ENCODE measurements at places on chromosomes 6 and 20.

DNA sequence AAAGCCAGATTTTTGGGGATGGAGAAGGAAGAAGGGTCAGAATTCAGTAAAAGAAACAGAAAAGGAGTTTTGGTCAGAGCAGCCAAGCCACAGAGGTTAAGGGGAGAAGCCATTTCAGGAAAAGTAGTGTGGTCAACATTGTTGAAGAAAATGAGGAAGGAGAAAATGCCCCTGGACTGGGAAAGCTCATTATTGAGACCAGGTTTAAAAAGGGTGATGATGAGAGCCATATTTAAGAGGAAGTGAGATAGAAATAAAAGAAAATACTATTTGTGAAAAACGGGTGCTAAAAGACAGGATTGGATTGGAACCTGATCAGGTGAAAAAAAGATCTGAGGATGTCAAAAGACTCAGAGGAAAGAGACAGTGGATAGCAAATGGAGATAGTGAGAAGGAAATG, 75.8 kb downstream of the CEP162 start:
- no peak for DNase-seq

DNA sequence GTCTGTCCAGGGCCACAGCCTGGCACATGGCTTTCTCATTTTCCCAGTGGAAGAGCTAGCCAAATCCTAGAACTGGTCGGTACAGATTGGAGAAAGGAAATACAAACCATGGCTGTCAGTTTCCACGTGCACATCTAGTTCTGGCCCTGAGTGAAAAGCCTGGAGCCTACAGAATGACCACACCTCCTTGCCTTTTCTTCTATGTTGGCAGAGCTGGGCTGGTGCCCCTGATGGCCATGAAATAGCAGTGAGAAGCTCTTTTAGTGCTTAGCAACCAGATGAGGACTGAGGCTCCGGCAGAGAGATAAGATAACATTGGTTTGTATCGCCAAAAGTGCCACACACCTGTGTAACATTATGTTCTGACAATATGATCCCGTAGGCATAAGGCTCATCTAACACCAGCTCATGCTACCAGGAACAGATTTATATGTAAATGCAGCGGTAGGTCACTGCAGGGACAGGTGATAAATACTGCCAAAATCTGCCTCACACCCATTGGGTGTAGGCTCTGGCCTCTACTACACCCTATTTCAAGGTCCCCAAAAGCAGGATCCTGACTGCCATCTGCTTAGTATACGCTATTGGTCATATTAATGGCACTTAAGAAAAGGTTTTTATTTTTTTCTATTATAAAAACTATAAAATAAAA, 39.9 kb upstream of the TBC1D7 start:
- no peak for DNase-seq

- DNase-seq: no peak
Observed at GRCh38 chr6:169019727-169020491, 233.7 kb downstream of the THBS2 start.

GRCh38 chr20:22559711-22560318, 24.6 kb downstream of the FOXA2 start:
- DNase-seq: no peak

DNA sequence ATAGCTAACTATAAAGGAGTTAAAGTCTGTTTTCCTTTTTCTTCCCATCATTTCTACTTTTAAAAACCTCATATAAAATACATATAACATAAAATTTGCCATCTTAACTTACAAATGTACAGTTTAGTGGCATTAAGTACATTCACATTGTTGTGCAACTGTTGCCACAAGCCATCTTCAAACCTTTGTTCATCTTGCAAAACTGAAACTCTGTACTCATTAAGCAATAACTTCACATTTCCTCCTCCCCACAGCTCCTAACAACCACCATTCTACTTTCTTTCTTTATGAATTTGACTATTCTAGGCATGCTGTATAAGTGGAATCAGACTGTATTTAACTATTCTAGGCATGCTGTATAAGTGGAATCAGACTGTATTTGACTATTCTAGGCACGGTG, 4.5 kb downstream of the CCDC170 start:
- no peak for DNase-seq

GRCh38 chr20:58992911-58993310, 11.9 kb downstream of the NELFCD start:
- no peak for DNase-seq

DNA sequence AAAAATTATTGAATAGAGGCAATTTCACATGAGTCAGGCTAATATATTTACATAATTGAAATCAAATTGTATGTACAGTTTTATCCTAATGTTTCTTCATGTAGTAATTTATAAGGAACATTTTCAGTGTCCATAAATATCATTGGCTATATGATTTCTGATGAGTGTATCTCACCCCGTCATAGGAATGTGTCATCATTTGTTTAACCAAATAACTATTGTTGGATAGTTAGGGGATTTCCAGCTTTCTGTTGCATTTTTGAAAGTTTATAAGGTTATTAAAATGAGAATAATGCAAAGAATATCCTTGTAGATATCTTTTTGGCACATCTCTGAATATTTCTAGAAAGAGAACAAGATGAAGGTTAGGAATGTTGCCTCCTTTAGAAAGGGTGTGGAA, 39.0 kb downstream of the SYTL3 start:
- no peak for DNase-seq

- no peak for DNase-seq
Observed at GRCh38 chr20:62246872-62247652, 8.7 kb downstream of the OSBPL2 start.

DNA sequence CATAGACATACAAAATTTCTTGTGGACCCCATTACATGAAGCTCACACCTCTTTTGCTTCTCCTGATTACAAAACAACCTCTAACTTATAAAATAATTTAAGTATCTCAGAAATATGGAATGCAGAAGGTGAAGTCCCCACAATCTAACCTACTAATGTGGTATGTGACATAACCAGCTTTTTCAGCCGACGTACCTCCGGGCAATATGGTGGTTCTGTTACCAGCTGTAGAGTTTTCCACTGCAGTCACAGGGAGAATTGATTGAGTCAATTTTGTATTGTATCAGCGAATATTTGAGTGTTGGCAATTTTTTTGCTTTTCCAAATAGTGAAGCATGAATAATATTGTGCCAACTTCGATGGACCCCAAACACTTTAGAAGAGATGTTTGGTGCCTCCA, 15.7 kb upstream of the SPO11 start:
- DNase-seq: no peak

DNA sequence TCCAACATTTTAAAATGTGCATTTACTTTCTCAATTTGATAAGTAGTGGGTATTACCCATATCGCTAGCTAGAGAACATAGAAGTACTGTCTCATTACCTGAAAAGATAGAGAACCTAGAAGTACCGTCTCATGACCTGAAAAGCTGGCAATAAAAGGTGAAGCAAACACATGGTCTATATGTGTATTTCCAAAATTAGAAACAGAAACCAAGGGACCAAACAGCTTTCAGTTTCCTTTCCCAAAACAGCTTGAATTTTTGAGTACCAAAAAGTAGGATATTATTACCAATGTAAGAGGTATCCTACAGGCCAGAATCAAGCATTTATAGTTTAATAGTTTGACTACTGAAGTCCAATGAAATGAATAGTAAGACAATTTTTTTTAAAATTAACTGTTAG, 77.2 kb downstream of the KIF13A start:
- no peak for DNase-seq

DNA sequence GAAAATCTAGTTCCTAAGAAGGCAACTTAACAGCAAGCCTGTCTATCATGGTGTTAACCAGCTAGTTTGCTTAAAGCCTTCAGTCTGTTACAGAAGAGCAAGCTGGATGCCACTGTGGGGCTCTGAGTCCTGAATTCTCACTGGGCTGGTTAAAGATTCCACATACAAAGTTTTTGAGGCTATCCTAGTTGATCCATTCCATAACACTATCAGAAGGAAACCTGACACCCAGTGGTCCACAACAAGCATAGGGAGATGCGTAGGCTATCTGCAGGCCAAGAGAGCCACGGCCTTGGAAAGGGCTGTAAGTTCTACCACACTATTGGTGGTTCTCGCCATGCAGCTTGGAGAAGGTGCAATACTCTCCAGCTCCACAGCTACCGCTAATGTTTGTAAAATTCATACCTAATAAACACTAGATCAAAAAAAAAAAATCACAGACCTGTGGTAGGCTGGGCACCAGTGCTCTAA, 420 bp upstream of the MCCD1 start:
- DNase-seq: no peak

DNA sequence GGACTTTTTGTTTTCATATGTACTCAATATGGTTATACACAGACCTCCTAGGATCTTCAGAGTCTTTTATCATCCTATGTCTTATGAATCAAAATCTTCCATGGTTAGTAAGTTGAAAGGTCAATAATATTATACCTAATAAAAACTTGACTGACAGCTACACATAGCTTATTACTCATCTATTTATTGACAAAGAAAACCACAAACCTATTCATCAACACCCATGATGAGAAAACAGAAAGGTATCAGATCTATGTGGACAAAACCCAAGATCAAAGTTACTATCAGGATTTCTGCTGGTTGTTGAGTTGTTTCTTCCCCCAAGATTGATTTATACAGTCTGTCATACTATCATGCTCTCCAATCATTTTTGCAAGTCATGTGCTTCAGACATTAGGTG, 460.1 kb upstream of the MANEA start:
- no peak for DNase-seq

DNA sequence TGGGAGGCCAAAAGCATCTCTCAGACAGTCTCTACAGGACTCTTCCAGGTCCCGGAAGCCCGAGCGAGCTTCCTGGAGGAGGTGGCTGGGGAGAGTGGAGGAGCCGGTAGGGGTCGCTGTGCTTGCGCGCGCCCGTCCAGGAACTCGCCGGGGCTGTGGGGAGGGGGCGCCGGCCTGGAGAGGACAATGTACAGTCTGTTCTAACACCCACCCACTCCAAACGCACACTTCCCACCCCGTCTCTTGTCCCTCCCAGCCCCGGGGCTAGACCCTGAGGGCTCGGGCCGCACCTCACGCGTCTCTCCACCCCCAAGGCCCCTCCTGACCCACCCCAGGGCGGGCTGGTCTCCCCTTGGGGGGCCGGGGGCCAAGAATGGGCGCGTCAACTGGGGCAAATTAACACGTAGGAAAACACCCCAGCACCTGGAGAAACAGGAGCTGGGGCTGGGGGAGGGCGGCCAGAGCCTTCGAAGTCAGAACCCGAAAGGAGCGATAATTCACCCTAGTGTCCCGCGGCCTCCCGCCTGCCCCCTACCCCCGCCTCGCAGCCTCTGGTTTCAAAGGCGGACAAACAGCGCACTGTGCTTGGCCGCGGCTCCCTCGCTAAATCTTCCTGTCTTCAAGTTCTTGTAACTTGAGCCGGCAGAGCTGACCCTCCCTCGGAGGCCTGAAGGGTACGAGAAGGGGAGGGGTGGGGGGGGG, 103.2 kb upstream of the FOXP4 start:
- DNase-seq: no peak

GRCh38 chr6:94376876-94377275, 957.5 kb upstream of the EPHA7 start:
- DNase-seq: no peak

- no peak for DNase-seq
Observed at GRCh38 chr20:37913567-37914366, 10.8 kb downstream of the VSTM2L start.

DNA sequence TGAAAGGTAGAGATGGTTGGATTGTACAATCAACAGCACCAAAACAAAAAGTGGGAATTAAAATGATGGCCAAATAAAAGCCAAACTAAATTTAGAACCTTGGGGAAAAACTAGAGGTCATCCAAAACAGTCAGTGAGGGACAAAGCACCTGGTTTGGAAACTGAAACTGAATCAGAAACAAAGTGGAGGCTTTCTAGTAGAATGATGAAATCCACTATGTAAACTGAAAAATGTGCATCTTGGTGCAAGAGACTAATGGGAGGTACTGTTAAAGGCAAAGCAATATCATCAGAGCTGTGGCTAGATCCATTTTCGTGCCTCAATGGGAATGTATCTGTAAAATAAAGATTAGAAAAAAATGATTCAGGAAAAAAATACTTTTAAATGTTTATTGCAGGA, 380.0 kb upstream of the GJE1 start:
- DNase-seq: no peak

DNA sequence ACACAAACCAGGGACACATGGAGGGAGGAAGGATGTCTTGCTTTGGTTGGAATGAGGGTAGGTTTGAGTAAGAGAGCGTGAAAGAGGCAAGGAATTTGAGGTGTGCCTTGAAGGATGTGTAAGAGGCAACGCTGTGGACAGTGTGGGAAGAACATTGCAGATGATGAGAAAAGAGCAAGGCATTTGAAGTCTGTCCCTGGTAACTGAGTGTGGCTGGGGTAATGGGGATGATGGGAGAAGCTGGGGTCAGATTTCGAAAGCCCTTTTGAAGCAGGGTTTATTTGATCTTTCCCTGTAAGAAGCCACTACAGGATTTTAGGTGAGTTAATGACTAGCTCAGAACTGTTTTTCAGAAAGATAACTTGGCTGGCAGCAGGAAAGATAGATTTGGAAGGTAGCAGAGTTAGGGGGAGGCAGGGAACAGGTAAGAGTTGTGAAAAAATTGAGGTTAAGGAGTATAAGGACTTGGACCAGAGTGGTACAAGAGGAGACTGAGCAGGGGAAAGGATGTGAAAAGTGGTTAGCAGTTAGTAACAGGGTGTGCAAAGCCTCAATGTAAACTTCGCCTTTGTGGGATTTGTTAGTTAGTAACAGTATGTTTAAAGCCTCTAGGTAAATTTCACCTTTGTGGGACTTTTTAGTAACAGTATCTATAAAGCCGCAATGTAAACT, 17.7 kb downstream of the UTRN start:
- no peak for DNase-seq

Data from NCI-H1105 treated with DMSO at 0.1 percent for 48 hours (cell line).